ENCODE measurements at places on chromosomes 3 and 15. TPM values are rescaled to one million over a fixed set of nuclear protein-coding genes. Genes with fewer than 3 reads are reported as not detected.

PLXNA1 gene
- total RNA-seq = 50.1 TPM

GRCh38 chr3:8421267-8421666 is 80.4 kb upstream of the LMCD1 start:
- no peak for DNase-seq

DNA sequence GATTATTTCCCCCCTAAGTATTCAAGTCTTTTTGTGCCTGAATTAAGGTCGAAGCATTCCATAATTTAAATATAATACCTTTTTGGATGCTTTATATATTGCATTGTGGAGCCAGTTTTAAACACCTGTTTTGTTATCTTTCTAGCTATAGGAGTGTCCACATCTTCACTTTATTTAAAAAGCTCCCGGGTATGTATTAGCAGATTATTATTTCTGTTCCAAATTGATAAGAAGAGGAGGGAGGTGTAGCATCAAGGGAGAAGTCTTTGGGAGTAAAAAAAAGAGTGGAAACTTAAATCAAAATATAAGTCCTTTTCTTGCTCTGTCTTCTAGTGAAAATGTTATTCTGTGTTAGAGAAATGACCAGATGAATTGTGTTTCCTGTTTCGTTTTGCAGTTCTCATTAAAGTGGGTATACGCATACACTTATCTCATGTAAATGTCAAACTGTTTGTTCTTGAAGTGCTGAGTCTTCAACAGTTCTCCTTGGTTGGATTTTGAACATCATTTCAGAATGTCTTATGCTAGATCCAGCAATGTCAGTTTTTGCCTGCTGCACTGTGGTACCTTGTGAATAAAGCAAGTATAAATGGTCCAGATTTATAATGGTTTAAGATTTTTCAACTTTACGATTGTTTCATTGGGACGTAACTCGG is 105.8 kb downstream of the FNDC3B start:
- no peak for DNase-seq

- peak; percentile 56 for DNase-seq
These were observed 8.3 kb upstream of the EPHA3 start for GRCh38 chr3:89098964-89099585.

- no peak for DNase-seq
These were observed 64.0 kb upstream of the PRR20G start for GRCh38 chr3:127351775-127352350.

DNA sequence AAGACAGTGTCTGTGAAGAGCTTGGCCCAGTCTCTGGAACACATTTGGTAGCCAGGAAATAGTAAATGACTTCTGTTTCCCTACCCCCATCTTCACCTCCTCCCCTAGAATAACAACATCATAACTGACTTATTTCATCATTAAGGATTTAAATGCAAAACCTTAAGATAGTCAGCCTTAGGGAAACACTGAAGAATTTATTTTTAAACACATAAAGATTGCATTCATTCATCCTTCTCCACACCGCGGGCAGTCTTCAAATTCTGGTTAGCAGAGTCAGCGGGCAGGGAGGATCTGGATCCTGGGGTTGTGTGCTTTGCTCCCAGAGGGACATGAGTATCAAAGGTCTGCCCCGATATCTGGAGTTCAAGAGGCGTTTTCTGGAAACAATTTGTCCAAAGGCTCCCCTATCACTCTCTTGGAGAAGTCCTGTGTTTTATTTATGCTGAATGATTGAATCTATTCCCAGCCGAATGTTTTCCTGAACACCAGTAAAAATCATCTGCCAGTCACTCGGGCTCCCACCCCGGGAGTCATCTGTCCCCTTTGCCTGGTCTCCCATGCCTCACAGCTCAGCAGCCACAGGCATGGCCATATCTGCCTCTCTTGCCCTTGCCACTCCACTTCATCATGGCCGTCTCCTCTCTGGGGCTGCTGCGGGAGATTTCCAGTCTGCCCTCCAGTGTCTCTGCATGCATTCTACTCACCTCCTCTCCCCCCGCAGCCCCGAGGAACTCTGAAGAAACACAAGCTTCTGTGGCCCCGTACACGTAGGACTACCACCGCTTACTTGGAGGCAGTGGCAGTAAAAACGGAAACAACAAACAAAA is 234.7 kb upstream of the CTDSPL start:
- no peak for DNase-seq

DNA sequence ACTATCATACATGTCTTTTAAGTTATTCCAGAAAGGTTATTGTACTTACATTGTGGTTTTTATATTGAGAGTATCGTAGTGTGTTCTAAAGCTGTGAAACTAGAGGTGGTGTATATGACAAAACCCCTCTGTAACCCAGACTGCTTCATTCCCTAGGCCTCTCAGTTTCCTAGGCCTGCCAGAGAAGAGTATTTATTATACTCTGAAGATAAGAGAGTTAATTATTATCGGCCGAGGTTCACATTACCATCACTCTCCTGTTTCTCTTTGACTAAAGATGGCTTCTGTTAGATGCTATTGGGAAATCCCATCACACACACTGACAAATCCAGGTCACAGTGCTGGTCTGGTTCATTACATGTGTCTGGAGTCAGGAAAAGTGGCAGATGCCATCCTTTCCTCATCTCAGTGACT is 20.5 kb downstream of the EXOSC7 start:
- DNase-seq = no peak

GRCh38 chr3:8625991-8626390 is 18.6 kb downstream of the SSUH2 start:
- DNase-seq = no peak

MAP2K5 gene
- total RNA-seq = 20.7 TPM

SH2D7 gene
- 0.24 TPM for total RNA-seq

CNTN4 gene
- 40.0 TPM for total RNA-seq

GRCh38 chr3:191047930-191048329 is 151.1 kb upstream of the OSTN start:
- no peak for DNase-seq

- DNase-seq = no peak
These were observed 102.0 kb downstream of the IL12A start for GRCh38 chr3:160090653-160091052.

ARHGEF26 gene
- 26.5 TPM for total RNA-seq

LMOD3 gene
- total RNA-seq = 3.6 TPM

DNA sequence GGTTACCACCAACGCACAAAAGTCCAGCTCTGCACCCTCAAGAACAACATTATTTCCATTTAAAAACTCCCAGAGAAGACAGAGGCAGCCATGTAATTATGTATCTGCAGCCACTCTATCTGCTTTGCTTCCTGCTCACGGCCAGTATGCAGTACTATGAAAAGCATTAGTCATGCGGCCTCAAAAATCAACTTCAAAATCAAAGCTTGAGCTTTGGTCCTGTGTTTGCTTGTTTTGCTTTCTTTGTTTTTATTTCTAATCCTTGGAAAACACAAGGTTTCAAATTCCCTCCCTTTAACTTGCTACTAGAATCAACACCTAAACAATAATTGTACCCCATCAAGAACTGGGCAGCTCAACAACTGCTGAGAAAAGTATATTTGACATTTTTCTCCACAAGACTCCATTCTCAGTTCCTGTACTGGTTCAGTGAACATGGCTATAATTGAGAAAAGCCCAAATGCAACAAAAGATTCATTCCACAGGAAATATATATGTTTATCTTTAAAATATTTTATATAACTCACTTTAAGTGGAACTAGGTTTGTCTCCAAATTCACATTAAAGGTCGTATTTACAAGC is 37.6 kb downstream of the GBE1 start:
- DNase-seq = peak; percentile 29

- no peak for DNase-seq
These were observed 599.5 kb downstream of the FHIT start for GRCh38 chr3:60651799-60652198.

SYNPR gene
- 9.9 TPM for total RNA-seq

GRCh38 chr3:123105201-123106189 is 38.7 kb downstream of the PDIA5 start:
- DNase-seq = no peak

ECE2 gene
- not detected for total RNA-seq

DNA sequence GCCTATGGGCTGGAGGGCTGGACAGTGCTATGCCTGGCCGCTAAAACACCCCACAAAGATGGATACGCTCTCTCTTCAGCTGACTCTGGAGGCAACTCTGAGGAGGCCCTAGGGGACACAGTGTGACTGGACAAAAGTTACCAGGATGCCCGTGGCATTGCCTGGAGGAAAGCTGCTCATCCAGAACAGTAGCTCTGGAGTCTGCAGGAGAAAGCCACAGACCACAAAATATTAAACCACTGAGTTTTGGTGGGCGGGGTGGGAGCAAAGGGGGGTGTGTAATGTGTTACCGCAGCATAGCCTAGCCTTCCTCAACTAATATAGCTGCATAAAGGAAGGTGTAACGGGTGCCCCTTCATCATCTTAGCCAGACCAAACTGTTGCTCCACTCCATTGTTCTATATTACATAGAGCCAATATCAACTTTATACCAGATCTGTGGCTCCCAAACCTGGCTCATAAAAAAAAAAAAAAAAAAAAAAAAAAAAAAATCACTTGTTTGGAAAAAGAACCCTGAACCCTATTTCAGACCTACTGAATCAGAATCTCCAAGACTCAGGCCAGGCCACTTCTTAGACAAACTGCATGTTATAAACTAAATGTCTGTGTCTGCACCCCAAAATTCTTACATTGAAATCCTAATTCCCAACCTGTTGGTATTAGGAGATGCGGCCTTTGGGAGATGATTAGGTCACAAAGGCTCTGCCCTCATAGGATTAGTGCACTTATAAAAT is 132.6 kb downstream of the TNIK start:
- no peak for DNase-seq

DNA sequence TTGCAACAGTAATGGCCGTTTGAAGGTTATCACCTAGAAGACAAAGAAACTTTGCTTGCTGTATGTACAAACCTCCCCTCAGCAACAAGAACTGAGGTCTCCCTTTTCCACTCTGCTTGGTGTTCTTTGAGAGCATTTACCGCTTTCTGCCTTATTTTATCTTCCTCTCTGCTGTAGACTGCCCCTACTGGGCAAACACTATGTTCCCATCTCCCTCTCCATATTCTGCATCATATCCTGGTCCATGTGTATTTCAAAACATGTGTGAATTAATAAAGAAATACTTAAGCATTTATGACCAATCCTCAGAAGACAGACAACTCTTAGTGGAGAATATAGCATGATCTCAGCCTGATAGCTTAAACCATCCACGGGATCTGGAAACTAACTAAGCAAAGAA is 64.4 kb downstream of the ATP13A5 start:
- DNase-seq = no peak

TRIM71 gene
- total RNA-seq = 4.8 TPM

GREM1 gene
- total RNA-seq = 3.6 TPM

DPPA2 gene
- not detected for total RNA-seq

DNA sequence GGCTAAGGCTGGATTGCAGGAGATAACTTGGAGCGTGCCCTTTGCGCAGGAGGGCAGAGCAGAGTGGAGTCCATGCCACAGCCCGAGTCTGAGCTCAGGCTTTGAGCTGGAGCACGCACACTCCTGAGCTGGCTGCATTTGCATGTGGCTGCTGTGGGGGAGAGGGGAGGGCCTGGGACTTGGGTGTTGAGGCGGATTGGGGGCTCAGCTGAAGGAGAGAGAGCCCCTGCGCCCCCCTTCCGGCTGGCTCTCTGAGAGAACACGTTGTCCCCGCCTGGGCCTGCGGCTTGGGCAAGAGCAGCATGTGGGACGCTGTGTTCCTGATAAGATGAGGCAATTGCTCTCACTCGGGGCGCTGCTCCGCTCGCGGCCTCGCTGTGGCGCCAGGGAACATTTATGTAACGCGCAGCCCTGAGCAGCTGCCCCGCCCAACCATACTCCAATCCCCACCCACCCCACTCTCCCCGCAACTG is 39.1 kb downstream of the KLF13 start:
- DNase-seq = peak; percentile 88

DNA sequence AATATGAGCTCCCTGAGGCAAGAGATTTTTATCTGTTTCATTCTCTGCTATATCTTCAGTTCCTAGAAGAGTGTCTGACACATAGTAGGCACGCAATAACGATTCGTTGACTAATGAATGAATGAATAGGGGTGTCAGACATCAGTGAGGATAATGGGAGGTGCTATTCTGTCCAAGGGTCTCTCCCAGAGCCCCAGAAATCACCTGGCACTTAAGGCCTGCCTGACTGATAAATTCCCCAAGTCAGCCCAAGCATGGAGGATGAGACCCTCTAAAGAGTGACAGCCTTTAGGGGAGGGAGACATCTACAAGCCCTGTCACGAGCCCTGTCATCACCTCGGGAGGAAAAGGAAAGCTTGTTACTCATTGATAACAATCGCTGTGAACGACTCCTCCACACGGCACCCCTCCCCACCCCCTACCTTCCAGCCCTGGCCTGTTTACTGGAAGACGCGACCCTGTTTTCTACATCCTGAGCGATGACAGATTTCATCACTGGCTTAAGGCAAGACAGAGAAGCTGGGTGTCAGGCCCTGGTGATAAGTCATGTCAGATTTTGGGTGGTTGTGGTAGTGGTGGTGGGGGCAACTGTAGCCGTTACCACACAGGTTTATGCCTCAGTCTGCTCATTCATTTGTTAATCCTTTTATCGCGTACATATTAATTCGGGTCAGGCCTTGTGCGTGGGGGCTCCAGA is 23.1 kb downstream of the BHLHE40 start:
- no peak for DNase-seq

DNA sequence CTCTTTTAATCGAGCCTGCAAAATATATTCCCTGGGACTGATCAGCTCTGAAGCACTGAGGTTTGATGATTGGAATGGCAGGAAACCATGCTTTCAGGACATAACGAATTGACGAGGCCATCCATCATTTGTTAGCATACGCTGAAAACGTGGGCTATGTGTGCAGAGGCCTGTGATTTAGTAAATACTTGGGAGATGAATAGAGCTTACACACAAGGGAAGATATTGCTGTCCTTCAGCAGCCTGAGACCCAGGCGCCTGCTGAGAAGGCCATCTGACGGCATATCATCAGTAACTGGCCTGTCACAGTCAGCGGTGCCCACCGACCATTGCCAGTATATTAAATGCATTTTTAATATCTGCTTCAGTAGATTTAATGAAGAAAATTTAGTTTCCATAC is 16.2 kb downstream of the CDIN1 start:
- no peak for DNase-seq

OR5K1 gene
- 1.2 TPM for total RNA-seq

GRCh38 chr3:185720326-185720725 is 104.5 kb downstream of the IGF2BP2 start:
- DNase-seq = no peak
